ENCODE measurements at places on chromosomes 3 and 15.

GRCh38 chr3:123760817-123761216 lies 123.3 kb downstream of the MYLK start:
- no peak for ATAC-seq

GRCh38 chr15:63052961-63053698 lies 10.6 kb downstream of the TPM1 start:
- ATAC-seq: no peak

- no peak for ATAC-seq
Measured at GRCh38 chr15:35279811-35280210, 194.7 kb upstream of the NANOGP8 start.

DNA sequence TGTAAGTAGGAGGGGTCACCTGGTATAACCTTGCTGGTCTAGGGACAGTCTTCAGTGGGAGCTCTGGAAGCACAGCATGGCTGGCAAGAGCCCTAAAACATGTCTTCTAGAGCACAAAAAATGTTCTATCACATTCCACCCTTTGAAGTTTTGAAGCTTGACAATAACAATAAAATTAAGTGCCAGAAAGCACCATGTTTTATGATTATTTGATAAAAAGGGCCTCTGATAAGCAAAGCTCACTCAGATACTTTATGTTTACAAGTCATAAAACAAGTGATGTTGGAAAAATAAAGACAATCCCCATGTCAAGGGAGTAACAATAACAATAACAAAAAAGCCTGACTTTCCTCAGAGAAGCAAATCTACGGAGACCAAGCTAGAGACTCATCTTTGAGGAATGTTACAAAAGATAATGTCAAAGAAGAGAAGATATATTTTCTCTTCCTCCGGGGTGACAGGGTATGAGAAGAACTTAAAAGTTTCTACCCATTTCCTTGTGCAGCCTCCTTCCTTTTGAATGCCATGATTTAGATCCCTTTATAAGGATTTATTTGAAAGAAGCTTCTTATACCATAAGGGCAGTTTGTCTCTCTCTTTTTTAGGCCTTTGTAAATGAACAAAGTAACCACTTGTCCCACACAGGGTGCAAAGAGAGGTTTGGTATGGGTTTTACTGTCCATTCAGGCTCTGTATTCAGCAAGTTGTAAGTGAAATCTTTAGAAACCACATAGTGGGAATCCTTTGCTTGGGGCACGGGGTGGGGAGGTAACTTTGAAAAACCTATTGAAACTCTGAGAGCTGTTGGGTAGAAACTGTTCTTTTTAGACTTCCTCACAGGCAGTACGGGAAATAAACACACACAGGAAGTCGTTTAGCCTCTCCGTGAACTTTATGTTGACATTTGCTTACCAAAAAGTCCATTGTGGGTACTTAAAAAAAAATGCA lies 109.6 kb upstream of the RBMS3 start:
- ATAC-seq: peak; percentile 17

- ATAC-seq: no peak
Measured at GRCh38 chr3:43765521-43765971, 74.8 kb downstream of the ABHD5 start.

GRCh38 chr3:7388026-7388425 lies 527.1 kb downstream of the GRM7 start:
- no peak for ATAC-seq

DNA sequence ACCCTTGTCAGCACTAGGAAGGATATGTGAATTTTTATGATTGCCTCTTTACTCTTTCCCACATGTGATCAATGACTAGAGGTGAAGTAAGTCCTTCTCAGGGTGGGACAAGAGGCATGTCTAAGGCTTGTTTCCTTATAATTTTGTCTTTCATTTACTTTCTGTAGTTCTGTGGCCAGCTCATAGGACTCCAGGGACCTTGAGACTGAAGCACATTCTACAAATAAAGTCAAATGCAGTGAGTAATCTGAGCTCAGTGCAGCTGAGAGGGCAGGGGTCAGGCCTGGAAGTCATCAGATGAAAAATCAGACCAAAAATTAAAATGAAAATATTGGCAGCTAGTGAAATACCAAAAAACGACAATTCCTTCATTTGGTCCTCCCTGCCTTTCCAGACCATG lies 424.7 kb upstream of the THBS1 start:
- ATAC-seq: no peak

- no peak for ATAC-seq
Measured at GRCh38 chr3:61561374-61562041, at the start of gene PTPRG. TSS of gene PTPRG (plus strand) at chr3:61561571. CDS start at chr3:61562288, 717 bp downstream.

DNA sequence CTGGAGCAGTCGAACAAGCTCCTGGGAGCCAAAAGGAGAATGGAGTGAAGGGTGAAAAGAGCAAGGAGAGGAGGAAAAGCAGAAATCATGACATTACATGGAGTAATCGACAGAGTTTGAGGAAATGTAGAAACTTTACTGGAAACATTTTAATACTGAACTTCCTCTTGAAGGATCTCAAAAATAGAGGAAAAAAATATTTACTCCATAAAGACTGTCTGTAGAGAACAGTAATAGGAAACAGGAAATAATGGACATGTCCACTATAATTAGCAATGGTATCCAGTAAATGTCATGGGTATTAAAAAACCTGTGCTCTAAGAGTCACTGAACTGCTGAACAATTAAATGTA lies 53.0 kb downstream of the TBC1D2B start:
- no peak for ATAC-seq

DNA sequence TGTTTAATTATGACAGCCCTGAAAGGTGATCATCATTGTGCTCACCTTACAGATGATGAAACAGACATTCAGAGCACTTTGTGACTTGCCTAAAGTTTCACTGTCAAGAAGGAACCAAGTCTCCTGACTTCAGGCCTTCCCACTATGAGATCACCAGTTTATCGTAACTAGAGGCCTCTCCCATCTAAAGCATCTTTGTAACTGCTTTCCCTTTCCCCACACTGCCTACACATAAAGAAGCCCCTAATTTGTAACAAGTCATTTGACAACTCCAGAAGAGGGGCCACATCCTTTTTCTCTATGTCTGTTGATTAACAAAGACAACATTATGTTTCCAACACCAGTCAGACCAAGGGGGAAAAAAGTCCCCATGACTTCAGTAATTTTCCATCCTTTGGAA lies 1.1 kb downstream of the KLHL6 start:
- ATAC-seq: peak; percentile 63

- no peak for ATAC-seq
Measured at GRCh38 chr15:70385711-70386110, 288.0 kb upstream of the TLE3 start.

DNA sequence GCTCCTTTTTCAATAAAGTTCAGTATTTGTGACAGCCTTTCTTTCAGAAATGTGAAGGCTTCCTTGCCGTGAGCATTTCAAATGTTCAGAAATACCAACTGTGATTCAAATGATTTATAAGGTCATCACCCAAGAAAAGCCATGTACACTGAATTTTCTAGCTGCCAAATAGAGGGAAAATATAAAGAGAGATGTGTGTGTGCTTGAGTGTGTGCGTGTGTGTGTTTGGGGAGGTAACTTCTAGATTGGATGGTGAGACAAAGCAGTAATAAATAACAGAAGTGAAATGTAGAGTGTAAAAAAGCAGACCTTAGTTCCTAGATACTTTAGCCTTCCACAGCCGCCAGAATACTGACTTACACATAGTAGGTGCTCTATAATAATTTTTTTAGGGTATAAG lies 577.4 kb downstream of the TBL1XR1 start:
- ATAC-seq: no peak

GRCh38 chr3:58271901-58272501 lies 34.0 kb upstream of the RPP14 start:
- peak; percentile 63 for ATAC-seq

DNA sequence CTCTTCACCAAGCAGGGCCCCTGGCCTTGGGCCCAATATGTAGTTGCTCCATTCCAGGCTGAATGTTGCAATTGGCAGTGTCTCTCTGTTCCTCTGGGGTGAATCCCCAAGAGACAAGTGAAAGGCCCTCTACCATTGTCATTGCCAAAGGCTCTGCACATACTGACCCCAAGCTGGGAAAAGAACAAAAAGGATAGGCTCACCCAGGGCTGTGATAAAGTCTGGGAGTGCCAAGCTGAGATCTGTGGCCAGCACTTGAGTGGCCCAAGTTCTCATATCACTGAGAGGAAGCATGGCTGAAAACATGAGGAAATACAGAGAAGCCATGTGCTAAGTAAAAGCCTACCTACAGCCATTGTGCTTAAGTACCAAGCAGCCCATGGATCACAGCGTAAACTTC lies 612.2 kb upstream of the EPHA6 start:
- ATAC-seq: no peak

DNA sequence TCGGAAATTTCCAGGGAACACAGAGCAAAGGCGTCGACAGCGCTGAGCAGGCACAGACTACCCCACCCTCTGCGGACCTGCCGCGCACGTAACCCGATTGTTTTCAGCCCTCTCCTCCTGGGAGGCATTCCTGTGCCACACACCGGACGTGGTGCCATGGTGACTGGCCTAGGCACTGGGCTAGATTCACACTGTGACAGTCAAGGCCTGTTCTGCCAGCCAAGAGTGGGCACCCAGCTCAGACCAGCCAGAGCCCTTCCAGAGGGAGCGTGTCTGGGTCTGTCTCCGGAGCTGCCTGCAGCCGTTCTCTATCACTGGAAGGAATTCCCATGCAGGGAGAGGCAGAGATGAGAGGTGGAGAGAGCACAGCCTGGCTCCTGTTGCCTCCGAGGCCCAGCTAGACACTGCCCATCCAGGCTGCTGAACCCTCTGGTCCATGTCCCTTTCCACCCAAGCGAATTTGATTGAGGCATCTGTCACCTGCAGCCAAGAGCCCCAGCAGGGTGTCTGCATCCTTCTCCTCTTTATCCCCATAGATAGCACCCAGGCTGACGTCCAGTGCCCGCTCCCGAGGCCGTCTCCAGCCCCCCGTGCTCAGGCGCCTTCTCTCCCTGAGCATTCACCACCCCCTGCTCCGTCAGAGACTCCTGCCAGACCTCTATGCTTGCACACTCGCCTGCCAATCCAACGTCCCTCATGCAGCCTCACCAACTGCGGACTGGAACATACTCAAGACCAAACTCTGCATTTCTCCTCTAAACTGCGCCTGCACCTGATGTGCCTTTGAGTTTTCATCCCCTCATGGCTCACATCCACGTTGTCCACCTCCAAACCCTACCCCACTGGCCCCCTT lies 267.5 kb downstream of the OCA2 start:
- ATAC-seq: no peak

DNA sequence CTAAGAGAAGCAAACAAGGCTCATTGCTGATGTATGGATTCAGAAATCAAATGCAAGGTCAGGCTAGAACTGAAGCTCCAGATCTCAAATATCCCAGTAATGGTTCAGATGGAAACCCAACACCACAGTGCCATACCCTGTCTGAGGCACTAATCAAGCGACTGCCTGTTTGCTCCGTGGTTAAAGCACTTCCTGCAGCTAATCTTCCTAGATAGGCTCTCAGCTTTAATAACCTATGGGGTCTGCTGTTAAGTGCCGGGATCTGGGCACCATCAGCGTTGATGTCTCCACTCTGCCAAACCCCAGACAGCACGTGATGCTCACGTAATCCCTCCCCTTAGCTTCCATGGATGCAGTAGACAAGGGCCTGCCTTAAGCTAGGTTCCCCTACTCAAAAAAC lies 262.6 kb downstream of the MECOM start:
- ATAC-seq: no peak

DNA sequence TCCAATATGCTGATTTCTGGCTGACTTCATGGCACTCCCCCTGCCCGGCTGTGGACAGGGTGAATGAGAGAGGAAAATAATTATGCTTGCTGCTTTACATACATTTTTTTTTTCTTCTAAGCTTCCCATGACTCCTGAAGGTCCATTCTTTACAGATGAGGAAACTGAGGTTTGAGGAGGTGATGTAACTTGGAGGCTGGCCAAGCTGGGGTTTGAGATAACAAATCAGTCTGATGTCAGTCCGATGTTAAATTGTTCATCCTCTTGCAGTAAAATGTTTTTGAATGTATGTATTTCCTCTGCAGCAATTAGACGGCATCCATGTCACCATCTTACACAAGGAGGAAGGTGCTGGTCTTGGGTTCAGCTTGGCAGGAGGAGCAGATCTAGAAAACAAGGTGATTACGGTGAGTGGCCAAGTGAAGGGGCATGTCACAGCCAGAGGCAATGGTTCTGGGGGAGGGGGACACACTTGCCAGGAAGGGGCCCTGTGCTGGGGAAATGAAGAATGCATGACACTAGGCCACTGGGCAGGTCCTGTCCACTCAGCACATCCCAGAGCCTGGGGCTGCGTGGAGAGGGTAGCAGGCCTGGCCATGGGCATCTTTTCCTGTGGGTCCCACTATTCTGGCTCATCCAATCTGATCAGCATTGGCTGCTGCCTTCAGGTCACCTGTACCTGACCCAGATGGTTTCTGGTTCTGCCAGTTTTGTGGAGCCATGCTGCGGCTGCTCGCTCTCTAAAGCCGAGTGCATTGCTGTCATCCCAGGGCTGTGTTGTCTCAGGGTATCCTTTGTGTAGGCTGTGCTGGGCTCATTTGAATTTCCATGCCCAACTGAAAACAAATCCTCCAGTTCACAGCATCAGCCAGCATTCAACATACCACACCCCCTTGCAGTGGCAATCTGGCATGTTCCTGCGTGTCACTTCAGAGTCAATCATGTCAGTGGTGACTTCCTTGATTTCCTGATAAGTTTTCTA lies 20.4 kb downstream of the STARD5 start:
- peak; percentile 14 for ATAC-seq

DNA sequence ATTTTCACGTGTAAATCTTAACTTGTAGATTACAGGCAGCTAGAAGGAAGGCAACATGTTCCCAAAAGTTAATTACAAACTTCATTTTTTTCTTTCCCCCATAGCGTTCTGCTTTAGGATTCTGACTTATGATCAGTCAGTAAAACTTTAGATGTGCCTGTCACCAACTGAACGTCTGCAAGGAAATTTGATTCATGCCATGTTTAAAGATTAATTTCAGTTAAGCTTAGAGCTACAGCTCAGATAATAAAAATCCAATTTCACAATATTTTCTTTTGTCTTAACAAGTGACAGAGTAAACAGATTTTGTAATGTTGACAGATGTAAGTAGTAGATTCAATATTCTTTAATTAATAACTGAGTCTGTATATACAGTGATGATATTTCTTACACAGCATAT lies 253.1 kb downstream of the NFKBIZ start:
- ATAC-seq: no peak

DNA sequence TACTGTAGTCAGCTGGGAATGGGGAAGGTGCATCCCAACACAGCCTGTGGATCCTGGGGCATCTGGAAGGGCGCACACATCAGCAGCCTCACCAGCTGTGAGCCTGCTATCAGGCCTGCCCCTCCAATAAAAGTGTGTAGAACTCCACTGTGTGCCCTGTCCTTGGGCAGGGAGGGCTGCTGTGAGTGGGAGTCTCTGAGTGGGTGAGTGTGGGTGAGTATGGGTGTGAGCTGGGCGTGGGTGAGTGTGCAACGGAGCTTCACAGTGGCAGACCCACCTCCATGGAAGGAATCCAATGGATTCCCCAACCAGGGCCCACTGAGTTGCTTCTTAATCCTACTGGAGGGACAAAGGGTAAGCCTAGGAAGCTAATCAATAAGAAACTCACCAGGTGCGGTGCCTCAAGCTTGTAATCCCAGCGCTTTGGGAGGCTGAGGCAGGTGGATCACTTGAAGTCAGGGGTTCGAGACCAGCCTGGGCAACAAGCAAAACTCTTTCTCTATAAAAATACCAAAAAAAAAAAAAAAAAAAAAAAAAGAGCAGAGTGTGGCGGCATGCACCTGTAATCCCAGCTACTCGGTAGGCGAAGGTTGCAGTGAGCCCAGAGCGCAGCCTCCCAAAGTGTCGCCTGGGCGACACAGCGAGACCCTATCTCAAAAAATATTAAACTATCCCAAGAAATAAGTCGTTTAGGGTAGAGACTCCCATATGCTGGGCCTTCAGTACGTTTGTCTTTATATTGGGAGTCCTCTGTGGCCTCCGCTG lies 555 bp upstream of the RCCD1 start:
- no peak for ATAC-seq

GRCh38 chr3:132228923-132229322 lies 88.3 kb upstream of the ACP3 start:
- no peak for ATAC-seq
